Hepatocyte (in vitro differentiated cells): ENCODE measurements at places on chromosomes 2 and 18. TPM values are rescaled to one million over a fixed set of nuclear protein-coding genes. Genes with fewer than 3 reads are reported as not detected.

CYTIP gene
- 3.7 and 4.0 TPM in 2 replicates for total RNA-seq

CD28 gene
- total RNA-seq, result not detected in 2 replicates

PLB1 gene
- 19.2 and 21.7 TPM in 2 replicates for total RNA-seq

GRCh38 chr2:23385351-23385747 is 370 bp downstream of the KLHL29 start:
- DNase-seq, result peak; percentile 54

DNA sequence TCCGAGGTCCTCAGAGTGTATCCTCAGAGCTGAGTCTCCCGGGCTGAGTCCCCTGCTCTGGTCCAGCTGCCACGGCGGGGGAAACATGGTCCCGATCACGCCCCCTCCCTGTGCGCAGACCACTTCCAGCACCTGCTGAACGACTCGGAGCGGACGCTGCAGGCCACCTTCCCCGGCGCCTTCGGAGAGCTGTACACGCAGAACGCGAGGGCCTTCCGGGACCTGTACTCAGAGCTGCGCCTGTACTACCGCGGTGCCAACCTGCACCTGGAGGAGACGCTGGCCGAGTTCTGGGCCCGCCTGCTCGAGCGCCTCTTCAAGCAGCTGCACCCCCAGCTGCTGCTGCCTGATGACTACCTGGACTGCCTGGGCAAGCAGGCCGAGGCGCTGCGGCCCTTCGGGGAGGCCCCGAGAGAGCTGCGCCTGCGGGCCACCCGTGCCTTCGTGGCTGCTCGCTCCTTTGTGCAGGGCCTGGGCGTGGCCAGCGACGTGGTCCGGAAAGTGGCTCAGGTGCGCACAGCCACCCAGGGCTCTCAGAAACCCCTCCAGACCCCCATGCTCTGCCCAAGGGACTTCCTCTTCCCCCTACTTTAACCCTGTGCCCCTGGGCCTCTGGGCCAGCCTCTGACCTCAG is 26.7 kb downstream of the GPC1 start:
- no peak for DNase-seq

DNA sequence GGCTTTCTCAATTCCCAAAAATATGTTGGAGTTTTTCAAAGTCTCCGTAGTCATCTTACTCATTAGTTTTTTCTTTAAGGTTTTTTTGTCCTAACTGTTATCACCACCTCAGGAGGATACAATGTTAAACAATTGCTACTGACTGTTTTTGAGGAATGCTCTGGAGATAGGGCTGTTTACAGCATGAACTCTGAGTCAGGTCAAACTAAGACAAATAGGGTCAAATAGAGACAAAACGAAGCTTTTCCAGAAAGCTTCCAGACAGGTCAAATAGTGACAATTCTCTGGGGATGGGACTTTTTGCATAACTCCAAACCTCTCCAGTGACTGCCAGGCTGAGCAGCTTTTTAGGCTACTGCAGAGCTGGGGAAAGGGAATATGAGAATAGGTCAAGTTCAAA is 15.2 kb upstream of the DIPK1C start:
- DNase-seq, result no peak

- no peak for DNase-seq
These were observed 99.4 kb upstream of the NCK2 start for GRCh38 chr2:105645031-105645937.

DNA sequence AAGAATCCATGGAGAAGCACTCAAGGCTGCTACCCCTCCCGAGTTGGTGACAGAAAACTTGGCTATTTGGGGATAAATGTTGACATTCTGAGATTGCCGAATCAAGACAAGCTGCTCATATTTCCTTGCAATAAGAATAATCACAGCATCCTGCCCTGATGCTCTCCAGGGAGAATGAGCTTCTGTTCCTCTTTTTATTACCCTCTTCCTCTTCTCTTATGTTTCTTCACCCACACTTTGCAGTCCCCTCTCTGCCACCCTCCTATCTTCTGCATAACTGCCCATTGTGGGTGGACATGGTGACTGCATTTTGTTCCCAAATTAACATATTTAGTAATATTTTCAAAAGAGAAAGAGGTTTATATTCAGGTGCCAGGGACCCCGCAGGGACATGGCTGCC is 11.9 kb upstream of the MSGN1 start:
- no peak for DNase-seq

DNA sequence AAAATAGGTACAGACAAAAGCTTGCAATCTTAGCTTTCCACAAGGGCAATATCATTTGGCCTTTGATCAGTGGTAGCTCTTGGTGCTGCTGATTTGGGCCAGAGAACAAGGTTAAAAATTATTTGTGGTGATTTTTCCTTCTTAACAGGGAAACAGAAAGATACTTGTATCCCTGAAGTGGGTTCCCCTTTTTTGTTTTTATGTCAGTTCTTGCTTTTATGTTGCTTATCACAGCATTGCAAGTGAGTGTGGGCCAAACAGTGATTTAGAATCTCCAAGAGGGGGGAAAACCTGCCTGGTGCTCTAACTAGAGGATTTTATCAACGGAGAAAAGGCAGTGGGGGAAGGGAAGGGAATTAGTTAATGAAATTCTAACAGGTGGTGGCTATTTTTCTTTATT is 197.6 kb upstream of the SP5 start:
- DNase-seq, result no peak
